Nucleus accumbens (tissue), 56 donors: ENCODE measurements at places on chromosomes 4 and X.

GRCh38 chr4:37815591-37815990 is 10.9 kb upstream of the PGM2 start:
- no peak for DNase-seq

- DNase-seq: no peak
Measured at GRCh38 chr4:73919691-73920090, 50.5 kb downstream of the CXCL1 start.

DNA sequence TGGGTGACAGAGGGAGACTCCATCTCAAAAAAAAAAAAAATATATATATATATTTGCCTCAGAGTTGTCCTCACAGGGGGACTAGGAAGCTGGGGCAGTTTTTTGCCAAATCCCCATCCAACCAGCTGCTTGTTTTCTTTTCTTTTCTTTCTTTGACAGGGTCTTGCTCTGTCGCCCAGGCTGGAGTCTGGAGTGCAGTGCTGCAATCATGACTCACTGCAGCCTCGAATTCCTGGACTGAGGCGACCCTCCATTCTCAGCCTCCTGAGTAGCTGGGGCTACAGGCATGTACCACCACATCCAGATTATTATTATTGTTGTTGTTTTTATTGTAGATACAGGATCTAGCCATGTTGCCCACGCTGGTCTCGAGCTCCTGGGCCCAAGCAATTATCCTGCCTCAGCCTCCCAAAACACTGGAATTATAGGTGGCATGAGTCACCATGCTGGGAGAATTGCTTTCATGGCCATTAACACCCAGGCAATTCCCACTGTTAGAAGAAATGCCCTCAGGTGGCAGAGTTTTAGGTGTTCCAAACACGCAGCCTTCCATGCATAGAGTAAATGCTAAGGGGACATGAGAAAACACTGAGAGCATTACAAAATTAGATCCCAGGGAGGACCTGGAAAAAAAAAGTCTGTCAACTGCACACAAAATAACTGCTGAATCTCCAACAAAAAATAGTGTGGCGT is 98.0 kb downstream of the ARHGAP6 start:
- no peak for DNase-seq

DNA sequence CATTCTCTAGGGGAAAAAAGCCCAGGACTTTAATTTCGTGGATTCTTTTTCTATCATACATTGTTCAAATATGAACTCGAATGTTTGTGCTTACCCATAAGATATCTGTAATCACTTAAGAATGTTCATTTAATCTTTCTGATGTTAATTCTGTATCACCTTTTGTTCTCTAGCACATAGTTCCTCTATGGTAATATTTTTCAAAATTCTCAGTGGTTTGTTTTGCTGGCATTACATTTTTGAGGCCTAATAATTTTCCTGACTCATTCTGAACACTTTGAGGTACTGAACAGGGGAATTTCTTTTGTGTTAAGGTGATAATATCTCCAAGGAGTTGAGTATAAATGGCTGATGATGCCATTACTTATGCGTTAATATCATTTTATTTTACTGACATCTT is 490.7 kb upstream of the PITX2 start:
- DNase-seq: no peak

DNA sequence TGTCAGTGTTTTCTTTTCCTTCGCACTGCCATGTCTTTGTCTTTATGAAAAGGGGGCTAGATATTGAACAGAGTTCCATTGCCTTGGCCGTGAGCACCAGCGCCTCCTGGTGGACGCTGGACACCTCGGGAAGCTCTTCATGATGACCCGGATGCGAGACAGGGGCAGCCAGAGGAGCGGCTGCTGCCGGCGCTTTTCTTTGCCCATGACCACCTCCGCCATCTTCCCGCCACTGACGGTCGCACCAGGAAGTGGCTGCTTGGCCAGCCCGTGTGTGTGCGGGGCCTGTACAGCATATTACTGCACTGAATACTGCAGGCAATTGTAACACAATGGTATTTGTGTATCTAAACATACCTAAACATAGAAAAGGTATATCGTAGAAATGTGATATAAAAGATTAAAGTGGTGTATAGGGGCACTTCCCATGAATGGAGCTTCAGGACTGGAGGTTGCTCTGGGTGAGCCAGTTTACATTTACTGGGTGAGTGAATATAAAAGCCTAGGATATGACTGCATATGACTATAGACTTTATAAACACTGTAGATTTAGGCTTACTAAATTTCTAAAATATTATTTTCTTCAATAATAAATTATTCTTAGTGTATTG is 15.8 kb upstream of the GRIA2 start:
- no peak for DNase-seq
